ENCODE measurements at places on chromosomes 12 and 14.
A peak's percentile ranks its signal among the peaks of the same experiment; 100 is the strongest.

- DNase-seq, result no peak
Observed at GRCh38 chr12:101902641-101903040, 25.3 kb downstream of the DRAM1 start.

- peak; percentile 51 for DNase-seq
Observed at GRCh38 chr14:68392393-68393141, 400.3 kb downstream of the ZFP36L1 start.

DNA sequence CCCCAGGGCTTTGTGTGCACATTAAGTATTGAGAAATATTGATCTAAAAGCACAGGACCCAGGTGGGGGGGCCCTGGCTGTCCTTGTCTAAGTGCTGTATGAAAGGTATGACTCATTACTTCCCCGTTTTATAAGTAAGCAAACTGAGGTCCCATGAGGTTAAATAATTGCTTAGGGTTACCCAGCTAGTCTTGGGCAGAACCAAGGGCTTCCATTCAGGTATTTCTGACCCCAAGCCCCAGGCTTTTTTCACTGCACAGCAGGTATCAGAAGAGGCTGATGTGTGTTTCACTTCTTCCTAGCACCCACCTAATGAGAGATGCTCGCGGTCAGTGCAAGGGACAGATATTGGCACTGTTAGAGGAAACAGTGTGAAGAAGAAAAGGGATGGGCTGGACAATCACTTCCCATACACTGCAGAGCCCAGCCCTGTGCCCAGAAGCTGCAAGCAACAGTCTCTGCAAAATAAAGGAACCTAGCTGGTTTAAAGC lies 4.7 kb upstream of the TC2N start:
- DNase-seq, result no peak

DNA sequence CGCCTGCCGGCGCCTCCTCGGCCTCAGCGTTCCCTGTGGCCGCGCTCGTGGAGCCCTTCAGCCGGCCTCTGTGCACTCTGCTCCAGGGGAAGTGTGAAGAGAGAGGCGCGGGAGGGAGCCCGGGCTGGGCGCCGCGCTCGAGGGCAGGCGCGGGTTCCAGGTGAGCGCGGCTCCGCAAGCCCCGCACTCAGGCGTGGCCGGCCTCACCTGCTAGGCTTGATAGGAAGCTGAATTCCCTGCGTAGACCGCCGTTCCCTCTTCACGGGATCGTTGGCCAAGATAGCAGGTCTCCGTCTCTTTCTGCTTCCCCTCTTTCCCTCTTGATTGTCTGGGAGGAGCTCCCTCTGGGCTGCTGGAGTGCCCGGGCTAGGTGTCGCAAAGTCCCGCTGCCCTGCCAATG lies 89.7 kb downstream of the ASCL4 start:
- no peak for DNase-seq

DNA sequence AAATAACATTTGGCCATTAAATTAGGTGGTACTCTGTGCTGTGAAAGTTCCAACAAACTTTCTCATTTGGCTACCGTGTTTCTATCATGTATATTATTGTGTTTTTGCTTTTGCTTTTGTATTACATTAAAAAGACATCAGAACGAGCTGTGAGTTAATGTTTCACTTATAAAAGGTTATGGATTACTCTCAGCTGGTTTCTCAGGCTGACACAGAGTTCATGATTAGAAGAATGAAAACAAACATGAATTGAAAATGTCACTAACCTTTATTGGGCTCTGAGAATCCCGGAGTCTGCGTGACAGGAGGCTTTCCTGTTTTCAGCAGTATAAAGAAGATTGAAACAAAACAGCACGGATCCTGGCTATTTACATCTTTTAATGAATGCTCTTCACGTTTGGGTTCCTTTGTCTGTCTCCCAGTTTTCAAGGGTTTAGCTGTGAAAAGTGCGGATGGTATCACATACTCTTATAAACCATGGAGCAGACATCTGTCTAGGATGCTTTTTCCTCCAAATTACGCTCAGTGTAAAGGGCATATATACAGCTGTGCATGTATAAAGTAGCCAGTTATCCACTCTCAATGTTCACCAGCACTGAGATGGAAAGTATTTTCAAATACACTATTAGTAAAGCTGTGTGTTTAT lies 153.6 kb downstream of the PTCSC3 start:
- DNase-seq, result no peak

DNA sequence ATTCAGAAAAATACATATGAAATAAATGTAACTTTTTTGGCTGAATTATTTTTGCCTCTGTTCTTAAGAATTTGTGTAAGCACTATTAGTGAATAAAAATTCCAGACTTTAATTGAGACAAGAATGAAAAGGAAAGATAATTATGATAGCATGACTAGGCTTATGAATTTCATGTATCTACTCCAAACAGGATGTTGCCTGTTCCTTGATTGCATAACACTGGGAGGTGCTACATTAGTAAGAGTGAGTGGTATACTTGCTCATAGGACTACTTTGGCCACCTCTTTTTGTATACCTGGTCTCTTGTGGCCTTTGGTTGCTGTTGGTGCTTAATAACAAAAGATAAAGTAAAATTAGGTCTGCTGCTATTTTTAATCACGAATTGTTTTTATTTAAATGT lies 112.8 kb downstream of the NAV3 start:
- DNase-seq, result no peak

DNA sequence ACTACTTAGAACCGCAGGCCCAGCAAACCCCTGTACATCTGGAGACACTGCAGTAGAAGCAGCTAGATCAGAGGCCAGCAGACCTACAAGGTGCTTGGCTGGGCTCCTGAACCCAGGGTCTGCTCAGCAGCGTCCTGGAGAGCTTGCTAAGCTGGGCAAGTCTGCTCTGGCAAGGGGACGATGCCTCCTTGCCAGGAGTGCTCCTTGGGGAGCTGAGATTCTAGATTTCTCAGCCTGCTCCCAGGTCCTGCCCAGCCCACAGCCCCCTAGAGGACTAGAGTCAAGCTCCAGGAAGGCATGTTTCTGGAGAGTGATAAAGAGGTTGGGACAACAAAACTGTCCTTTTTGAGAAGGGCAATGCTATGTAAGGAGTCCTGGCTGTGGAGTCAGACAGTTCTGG lies 60.3 kb downstream of the HSPB8 start:
- no peak for DNase-seq

DNA sequence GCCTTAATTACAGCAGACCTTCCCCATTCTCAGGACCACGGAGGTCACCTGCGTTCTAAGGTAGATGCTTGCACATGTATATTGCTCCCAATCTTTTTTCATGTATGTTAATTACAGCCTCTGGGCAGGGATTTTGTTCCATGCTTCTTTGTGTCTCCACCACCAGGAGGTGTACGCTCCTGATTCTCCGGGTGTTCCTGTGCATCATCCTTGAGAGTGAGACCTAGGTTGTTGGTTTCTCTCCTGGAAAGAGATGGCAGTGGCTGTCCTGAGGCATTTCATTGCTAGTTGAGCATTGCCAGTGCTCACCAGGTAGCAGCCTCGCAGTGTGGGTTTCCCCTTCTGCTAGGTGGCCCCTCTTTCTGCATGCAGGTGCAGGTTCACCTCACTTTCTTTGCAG lies 52.8 kb downstream of the KCNK13 start:
- DNase-seq, result no peak
